ENCODE measurements at places on chromosomes 6 and 20.

DNA sequence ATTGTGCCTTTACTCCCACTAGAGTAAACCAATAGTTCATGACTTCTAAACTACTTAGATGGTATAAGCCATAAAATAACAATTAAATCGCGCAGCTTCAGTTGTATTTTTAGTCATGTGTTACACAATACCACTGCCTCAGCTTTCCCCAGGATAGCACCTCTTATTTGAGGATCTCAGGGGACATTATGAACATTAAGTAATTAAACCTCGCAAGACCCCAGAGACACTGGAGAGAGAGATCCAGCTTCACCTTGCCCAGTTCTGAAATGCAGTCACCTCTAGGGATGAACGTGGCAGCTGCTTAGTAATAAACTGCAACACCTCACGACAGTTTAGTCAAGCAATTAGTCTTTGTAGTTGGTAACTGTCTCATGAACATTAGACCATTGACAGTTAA is 87.1 kb downstream of the CFAP61 start:
- no peak for DNase-seq

GRCh38 chr6:4775494-4776130 is 592 bp upstream of the CDYL start:
- peak; percentile 48 for DNase-seq

DNA sequence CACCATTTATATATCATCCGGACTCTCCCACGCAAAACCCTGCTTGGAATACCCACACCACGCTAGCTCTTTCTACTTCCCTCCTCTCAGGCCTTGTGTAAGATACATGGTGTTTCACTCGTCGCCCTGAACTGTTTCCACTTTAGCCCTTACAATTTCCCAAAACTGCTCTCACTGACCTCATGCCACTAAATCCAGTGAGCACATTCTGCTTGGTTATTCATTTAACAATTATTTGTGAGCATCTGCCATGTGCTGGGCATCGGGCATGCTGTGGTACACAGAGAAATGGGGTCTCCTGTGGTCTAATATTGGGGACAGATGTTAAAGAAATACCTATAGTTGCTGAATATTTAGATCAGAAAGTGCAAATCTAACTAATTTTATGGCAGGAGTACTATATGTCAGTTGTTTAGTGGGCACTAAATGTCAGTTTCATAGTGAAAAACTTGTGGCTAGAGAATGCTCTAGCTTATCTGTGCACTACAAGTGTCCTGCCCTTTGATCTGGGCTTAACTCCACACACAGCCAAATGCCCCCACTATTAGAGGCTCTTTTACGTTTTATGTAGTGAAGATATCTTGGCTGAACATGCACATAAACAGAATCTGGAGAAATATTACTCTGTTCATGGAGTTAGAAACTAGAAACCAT is 41.0 kb downstream of the PLEKHG1 start:
- no peak for DNase-seq

- DNase-seq, result no peak
Measured at GRCh38 chr6:167735951-167736288, 90.8 kb upstream of the AFDN start.

- DNase-seq, result no peak
Measured at GRCh38 chr20:33097001-33097400, 17.6 kb downstream of the BPIFB4 start.

DNA sequence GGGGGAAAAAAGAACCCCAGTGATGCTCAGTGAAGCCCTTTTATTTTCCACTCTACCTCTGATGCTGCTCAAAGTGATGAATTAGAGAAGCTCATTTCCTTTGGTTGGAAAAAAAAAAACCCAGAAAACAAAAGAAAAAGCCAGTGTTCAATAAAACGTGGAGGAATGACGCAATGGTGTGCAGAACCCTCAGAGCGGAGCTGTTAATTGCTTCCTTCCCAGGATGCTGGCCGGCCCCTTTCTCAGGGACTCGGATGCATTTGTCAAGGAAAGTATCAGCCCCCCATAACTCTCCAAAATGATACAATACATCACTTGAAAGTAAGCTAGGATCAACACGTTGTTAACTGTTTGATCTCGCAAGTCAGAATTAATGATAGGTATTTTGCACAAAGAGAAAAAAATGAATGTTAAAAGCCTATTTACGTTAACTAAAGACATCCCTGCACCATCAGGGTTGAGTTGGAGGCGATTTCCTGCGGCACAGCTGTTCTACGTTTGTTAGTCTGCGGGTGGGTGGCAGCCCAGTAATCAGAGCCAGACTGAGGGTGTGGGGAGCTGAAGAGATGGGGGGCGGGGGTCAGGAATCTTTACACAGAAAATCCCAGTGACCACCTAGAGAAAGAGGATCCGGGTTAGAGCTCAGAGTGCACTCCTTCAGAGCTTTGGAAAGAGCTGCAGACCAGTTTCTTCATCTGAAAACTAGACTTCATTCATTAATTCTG is 132.4 kb downstream of the BMP7 start:
- no peak for DNase-seq

- no peak for DNase-seq
Measured at GRCh38 chr6:122014961-122015360, 384.5 kb upstream of the HSF2 start.

DNA sequence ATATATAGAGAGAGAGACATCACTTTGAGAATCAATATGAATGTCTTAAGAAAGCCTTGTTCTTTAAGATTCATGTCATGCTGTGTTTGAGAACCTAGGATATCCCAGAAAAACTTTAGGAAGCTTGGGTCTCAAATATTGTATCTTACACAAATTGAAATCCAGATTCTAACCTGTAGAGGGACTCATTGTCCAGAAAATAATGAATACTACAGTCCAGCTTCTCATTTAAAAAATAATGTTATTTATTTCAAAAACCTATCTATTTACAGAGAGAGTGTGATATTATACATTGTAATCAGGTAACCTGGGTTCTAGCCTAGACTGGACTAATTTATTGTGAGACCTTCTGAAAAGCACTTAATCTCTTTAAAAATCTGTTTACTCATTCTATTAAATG is 4.2 kb downstream of the RFX6 start:
- DNase-seq, result no peak

- no peak for DNase-seq
Measured at GRCh38 chr6:31861919-31862343, 690 bp downstream of the NEU1 start.

DNA sequence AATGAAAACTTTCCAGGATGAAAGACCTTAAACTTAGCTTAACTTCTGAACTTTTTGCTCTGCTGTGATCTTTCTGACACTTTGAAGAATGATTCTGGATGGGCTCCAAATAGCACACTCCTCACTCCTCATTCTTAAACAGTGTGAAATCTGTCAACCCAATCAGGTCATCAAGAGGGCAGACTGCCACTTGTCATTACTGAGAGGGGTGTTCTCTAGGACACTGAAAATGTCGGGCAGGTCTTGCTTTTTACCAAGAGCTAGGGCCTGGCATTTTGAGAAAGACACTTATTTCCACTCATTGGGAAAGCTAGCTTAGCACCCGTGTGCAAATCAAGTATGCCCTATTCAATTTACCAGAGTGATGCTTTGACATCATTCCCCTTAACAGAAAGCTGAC is 122.2 kb downstream of the MTFR2 start:
- DNase-seq, result no peak

GRCh38 chr6:131758920-131759319 is 48.1 kb upstream of the CTAGE9 start:
- no peak for DNase-seq
